Upper lobe of right lung (tissue), 1 donor: ENCODE measurements at places on chromosomes 11 and 22. TPM values are rescaled to one million over a fixed set of nuclear protein-coding genes. Genes with fewer than 3 reads are reported as not detected.

- no peak for DNase-seq
Measured at GRCh38 chr11:15873501-15873900, 482.8 kb downstream of the SOX6 start.

OR51B5 gene
- not detected for total RNA-seq

GRCh38 chr11:10351765-10352641 lies 47.1 kb downstream of the ADM start:
- no peak for DNase-seq

C11orf91 gene
- 1.5 TPM for total RNA-seq

GRCh38 chr22:32800994-32801536 lies 440 bp upstream of the TIMP3 start:
- DNase-seq, result no peak

MGAT3 gene
- total RNA-seq, result 34.8 TPM
